ENCODE measurements at places on chromosomes 3 and 15.

GRCh38 chr3:10550705-10551104 lies 45.3 kb upstream of the ATP2B2 start:
- DNase-seq: no peak

- DNase-seq: no peak
Observed at GRCh38 chr3:159448902-159449301, 539.7 kb upstream of the IL12A start.

DNA sequence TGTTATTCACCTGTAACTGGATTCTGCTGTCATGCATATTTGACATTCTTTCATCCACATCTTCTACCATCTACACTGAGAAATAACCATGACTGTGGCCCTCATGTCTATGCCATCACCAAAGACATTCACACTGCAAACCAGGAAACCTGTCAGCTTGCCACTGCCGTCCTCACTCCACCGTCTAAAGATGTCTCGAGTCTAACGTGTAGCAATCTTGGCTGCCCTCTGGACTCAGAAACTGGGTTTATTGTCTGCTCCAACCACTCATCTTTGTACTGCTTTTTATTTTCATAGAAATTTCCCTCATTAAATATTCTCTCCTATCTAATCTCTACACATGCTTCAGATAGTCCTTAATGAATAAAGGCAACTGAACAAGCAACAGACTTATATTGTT lies 57.1 kb downstream of the CRYGS start:
- DNase-seq: no peak

GRCh38 chr15:71736286-71736947 lies 73.9 kb upstream of the NR2E3 start:
- DNase-seq: peak; percentile 10

DNA sequence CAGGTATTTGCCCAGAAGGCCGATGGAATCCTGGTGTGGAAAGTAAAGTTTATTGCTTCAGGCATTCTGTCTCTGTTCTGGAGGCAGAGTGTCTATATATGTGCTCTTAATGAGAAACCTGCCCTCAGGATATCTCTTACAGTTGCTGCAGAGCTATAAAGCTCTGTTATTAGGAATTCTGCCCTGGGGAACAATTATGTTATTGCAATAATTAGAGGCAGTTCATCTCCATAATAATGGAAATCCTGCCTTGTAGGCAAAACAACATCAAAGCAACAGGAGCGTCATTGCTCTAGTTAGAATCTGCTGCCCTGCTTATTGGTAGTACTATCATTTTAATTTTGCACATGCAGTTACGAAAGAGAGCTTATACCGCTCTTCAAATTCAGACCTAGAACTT lies 175.6 kb downstream of the IL5RA start:
- DNase-seq: no peak

DNA sequence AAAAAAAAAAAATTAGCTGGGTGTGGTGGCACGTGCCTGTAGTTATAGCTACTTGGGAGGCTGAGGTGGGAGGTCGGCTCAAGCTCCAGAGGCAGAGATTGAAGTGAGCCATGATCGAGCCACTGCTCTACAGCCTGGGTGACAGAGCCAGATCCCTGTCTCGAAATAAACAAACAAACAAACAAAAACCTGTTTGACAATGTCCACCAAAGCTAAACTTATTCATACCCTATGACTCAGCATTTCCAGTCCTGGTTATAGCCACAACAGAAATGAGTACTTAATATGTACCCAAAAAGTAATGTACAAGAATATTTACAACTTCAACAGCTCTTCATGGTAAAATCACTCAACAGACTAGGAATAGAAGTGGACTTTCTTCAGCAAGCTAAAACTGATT lies 31.1 kb downstream of the SERP1 start:
- DNase-seq: no peak

DNA sequence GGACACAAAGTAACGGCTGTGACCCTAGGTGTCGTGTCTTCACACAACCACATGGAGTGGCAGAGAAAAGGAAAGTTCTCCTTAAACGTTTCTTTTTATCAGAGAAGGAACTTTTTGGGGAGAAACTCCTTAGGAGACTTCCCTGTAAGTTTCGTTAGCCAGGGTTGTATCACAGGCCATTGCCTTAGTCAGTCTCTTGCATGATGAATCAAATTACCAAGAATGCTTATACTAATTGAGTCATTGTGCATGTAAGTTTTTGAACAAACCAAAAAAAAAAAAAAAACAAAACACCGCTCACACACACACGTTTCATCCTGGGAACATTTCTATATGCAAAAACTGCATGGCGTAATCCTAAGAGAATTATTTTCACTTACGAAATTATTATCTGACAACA lies 150.4 kb upstream of the SATB1 start:
- no peak for DNase-seq

DNA sequence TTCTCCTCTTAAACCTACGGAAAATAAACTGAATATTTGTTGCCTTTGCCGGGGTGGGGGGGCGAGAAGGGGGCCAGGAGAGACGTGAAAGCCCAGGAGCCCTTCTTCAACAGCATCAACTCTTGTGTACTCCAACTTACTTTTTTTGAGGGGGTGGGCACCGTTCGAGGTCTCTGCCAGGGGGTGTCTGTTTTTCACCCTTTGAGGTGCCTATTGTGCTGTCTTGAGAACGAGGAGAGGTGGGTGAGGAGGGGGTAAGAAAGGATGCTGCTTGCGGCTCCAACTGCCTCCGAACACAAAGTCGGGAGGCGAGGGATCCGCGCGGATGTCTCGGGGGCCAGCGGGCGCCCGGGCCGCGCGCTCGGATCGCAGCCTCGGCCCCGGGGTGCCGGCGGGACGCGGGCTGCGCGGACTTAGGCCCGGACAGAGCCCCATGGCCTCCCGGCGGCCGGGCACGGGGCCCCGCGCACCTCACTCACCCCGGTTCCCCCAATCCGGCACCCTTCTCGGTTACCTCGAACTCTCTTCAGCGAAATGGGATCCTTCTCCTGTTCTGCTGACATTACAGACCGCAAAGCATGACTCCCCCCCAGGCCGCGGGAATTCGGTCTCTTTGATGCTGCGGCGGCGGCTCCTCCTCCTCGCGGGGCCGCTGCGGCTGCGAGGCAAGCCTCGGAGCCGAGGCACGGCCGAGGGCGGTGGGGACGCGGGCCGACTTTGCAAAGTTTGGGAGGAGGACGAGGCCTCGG lies 650 bp downstream of the PYGO1 start:
- peak; percentile 17 for DNase-seq

DNA sequence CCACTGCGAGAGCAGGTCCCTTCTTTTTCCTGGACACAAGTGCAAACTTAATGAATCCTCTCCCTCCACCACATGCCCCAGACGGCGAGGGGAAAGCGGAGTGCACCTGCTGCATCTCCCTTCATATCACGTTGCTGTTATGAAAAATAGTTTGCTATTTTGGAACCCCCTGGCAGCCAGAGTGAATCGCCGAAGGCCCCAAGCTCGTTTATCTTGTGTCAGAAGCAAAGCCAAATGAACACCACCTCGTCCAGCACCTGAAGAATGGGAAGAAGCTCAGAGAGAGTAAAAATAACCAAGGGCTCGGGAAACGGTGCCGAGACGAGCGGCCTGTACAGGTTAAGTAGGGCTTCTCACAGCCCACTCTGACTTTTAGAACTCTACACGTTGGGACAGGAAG lies 394.6 kb upstream of the RORA start:
- no peak for DNase-seq

- DNase-seq: no peak
Observed at GRCh38 chr3:122502941-122503340, 11.8 kb downstream of the KPNA1 start.

- DNase-seq: peak; percentile 26
Observed at GRCh38 chr15:51270706-51271105, 67.7 kb downstream of the CYP19A1 start.

DNA sequence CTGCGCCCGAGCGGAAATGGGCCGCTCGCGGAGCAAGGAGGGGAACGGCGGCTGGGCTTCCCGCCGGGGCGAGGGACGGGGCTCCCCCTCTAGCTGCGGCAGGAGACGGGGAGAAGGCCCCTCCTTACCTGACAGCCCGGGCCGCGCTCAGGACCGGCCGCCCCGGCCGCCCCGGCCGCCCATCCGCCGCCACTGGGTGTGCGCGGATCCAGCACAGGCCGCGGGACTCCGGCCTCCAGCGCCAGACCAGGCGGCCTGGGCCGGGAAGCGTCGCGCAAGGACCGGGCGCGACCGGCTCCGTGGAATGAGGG lies 296 bp downstream of the TPRA1 start:
- no peak for DNase-seq

GRCh38 chr3:74613521-74614106 lies 845 bp downstream of the CNTN3 start:
- DNase-seq: no peak

GRCh38 chr3:4995500-4996053 lies 16.3 kb downstream of the BHLHE40 start:
- no peak for DNase-seq

GRCh38 chr3:64638981-64639481 lies 48.8 kb downstream of the ADAMTS9 start:
- DNase-seq: no peak

GRCh38 chr3:15728766-15729165 lies 69.0 kb downstream of the ANKRD28 start:
- no peak for DNase-seq

DNA sequence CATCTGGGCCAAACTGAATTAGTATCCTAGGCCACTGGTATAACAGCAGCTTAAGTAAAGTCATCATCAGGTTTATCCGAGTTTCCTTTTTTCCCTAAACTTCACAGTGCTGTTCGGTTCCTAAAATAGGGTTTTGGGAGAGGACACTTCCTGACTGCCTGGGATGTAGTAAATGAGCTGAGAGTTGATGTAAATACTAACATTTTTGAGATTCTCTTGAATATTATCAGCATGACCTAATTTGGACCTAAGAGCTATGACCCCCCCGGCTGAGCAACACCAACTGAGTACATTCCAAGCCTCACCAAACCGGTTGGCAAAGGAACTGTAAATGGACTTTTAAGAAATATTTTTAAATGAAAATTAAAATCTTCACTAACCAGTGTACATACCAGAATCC lies 78.8 kb downstream of the IL5RA start:
- no peak for DNase-seq

- DNase-seq: no peak
Observed at GRCh38 chr3:168863561-168863960, 767.8 kb upstream of the GOLIM4 start.

DNA sequence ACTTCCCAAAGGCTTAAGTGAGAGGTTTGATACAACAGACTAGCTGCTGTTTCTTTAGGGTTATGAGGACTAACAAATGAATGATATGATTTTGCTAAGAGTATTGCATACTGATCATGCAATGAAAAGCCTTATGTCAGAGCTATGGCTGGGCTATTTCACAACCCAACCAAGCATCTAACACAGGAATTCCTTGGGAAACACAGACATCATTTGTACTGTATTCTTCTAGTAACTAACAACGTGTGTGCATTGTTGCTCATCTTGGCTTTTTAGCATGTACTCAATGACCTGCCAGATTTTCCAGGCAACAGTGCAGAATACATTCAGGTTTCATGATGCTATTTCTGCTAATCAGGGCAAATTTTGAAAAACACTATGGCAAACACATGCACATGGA lies 19.3 kb downstream of the PDZRN3 start:
- DNase-seq: no peak

DNA sequence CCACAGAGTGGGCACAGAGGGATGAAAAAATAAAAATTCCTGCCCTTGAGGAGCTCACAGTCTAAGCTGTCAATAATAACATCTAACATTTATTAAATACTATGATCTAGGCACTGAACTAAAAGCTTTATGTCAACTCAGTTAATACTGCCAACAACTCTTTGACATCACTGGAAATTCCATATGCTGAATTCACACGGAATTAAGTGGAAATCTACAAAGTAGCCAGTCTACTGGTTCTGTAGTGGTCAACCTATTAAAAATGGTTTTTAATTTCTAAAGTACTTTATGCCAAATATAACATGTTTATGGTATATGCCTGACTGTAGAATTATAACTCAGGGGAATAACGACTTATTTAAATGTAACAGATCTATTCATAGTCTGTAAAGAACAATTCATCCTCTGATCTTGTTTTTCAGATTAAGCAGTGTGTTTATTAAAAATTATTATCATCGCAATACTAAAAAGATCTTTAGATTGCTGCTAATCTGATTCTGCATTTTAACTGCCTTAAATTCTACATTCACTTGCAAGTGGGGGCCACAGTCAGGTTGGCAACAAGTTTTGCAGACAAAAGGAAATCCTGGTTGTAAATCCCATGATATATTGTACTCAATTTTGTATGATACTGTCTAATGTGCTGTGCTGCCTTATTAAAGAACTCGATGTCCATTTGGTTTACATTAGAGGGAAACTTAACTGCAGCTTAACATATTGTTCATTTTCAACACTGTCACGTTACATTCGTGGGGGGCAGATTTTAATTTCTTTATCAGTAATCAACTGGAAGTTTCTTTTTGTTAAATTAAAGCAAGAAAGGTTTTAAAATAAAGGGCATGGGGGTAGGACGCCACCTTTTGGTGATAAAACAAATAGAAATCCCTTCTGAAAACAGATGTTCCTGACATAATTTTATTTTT lies 2.6 kb upstream of the FOXP1 start:
- DNase-seq: peak; percentile 55

DNA sequence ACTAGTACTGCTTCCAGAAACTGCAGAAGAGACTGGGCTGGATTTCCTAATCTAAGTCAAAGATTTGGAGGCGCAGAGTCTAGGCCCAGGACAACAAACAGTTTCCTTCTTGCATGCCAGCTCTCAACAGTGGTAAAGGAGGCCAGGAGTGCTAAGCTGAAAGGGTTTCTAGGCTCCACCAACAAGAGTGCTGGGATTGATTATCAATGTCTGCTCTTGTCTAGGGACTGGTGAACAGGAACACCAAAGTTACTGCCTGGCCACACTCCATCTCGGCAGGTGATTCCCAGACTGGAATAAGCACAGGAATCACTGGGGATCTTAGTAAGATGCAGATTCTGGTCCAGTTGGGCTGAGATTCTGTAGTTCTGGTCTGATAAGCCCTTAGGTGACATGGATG lies 22.8 kb upstream of the FGD5 start:
- no peak for DNase-seq

GRCh38 chr3:172467170-172467824 lies 19.0 kb upstream of the GHSR start:
- DNase-seq: no peak

DNA sequence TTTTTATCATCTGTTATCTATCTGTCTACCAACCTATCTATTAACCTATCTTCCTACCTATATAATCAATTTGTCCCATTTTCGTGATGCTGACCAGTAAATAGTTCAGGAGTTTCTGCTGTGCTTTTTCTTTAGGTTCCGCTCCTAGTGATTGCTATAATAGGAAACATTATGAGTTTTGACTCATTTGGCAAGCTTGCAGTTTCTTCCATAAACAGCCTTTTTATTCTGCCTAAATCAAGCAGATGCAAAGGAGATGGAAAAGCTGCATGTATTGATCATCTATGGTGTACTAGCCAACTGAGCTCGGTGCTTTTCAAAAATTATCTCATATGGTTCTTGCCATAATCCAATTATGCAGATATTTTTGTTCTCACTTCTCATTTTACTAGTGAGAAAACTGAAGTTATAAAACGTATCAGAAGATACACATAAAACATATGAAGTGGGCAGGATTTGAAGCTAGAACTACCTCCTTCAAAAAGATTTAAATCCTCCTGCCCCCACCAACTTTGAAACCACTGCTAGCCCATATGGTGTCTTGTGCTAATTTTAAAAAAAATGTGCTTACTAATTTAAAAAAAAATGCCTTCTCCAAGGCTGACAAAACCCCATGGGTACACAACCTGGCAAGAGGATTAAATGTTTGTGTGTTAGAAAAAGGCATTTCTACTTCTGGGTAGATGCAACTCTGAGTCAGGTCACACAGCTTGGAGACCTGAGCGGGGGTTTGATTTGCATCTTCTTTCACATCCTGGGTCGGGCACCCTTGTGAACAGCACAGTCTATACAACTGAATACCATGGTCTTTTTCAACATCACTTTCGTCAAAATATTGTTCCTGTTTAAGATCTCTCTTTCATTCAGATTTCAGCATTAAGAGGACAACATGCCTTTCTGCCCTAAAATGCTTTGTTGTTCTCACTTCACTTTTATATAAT lies 267.0 kb downstream of the CHL1 start:
- DNase-seq: no peak

Data from midbrain (tissue), 1 donor.